ENCODE measurements at places on chromosomes 12 and 14. TPM values are rescaled to one million over a fixed set of nuclear protein-coding genes. Genes with fewer than 3 reads are reported as not detected.

AKAP3 gene
- 3.0 TPM for polyA plus RNA-seq

CABP1 gene
- 2.2 TPM for polyA plus RNA-seq

PPP4R4 gene
- polyA plus RNA-seq: 0.54 TPM

LRP1-AS gene
- 0.91 TPM for polyA plus RNA-seq

OTX2 gene
- not detected for polyA plus RNA-seq

ABHD12B gene
- polyA plus RNA-seq: 0.45 TPM

PRB2 gene
- polyA plus RNA-seq: not detected

NANOG gene
- polyA plus RNA-seq: 0.16 TPM

PRPH gene
- polyA plus RNA-seq: 1.3 TPM

SCNN1A gene
- 4.9 TPM for polyA plus RNA-seq

TRPV4 gene
- polyA plus RNA-seq: 2.8 TPM

MSRB3 gene
- 24.5 TPM for polyA plus RNA-seq

YARS2 gene
- polyA plus RNA-seq: 31.8 TPM

MGP gene
- 112 TPM for polyA plus RNA-seq

All from right lung (tissue), 10 donors.